Activated T-cell treated with anti-CD3 and anti-CD28 coated beads for 24 hours (primary cell): ENCODE measurements at places on chromosomes 11 and 22.

- DNase-seq, result no peak
Observed at GRCh38 chr11:68684385-68685356, at the start of gene GAL. TSS of gene GAL (plus strand) at chr11:68684544. CDS start at chr11:68684924, 380 bp downstream.

DNA sequence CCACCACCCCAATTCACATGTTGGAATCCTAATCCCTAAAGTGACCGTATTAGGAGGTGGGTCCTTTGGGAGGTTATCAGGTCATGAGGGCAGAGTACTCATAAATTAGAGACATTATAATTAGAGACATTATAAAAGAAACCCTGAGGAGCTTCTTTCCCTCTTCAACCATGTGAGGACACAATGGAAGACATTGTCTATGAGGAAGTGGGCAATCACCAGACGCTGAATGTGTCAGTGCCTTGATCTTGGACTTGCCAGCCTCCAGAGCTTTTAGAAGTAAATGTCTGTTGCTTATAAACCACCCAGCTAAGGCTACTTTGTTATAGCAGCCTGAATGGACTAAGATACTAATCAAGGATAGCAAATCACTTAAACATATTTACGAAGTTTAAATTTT lies 14.8 kb downstream of the GAB2 start:
- DNase-seq, result no peak

- DNase-seq, result no peak
Observed at GRCh38 chr11:8327761-8328192, 64.1 kb upstream of the LMO1 start.

GRCh38 chr11:111285189-111286091 lies 12.9 kb upstream of the POU2AF3 start:
- DNase-seq, result no peak

- no peak for DNase-seq
Observed at GRCh38 chr11:2142300-2142759, 3.1 kb upstream of the IGF2 start.

- DNase-seq, result no peak
Observed at GRCh38 chr11:96942855-96943254, 553.0 kb downstream of the JRKL start.

DNA sequence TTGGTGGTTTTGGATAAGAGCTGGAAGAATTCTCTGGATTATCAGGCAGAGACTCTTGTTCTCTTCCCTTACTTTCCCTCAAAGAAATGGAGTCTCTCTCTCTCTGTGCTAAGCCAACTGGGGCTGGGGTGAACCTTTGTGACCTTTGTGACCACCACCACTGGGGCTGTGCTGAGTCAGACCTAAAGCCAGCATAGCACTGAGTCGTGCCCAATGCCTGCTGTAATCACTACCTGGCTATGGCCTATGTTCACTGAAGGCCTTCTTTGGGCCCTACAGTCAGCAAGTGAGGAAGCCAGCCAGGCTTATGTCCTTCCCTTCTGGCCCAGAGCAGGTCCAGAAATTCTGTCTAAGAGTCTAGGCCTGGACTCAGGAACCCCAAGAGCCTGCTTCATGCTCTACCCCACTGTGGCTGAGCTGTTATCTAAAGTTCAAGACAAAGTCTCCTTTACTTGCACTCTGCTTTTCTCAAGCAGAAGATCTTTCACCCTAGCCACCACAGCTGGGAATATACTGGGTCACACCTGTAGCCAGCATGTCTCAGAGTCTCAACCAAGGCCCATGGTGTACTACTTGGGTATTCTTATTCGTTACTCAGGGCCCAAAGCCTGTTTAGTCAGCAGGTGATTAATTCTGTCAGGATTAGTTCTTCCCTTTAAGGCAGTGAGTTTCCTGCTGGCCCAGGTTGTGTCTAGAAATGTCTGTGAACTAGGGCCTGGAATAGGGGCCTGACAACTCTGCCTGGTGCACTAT lies 86.0 kb downstream of the EHF start:
- DNase-seq, result no peak

DNA sequence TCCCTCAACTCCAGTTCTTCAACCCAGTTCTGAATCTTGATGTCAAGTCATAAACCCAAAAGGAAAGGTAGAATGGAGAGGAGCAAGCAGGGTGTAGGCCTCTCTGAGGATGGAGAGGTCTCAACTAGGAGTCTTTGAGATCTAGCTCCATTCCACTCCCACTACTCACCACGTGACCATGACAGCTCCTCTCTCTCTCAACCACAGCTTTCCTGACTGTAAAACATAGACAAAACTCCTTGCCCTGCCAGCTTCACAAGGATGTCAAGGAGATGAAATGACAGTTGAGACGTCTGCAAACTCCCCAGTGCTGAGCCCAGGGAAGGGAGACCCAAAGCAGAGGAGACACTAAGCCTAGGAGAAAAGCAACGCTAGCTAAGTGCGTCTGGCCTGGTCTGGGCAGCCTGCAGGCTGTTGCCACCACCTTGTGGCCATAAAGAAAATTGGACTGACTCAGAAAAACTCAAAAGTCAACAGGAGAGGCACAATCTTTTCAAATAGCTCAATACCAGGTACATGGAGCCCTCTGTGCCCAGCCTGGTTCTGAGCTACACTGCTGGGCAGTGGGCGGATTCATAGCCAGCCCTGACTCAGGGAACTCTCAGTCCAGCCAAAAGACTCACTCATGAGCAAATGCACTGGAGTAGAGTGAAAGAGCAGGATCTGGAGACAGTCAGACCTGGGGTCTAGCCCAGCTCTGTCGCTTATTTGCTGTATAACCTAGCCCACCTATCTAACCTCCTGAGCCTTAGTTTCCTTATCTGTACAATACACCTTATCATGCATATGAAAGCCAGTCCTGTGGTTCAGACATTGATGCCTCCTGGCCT lies 3.4 kb downstream of the CLPB start:
- DNase-seq, result no peak

DNA sequence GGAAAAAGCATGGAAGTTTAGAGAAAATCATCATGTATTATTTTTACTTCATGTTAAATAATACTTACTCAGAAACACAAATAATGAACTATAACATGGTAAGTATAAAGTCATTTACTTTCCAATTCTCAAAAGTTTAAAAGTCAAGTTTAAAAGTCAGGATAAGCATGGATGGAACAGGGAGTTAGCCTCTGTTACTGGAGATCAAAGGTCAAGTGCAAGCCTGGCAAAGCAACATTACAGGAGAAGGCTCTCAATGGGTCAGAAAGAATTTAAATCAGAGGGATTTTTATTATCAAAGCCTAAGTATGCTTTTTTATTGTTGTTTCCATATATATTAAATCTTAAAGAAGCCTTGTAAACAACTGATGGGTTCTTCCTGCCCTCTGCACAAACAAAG lies 505.4 kb downstream of the KCNA4 start:
- DNase-seq, result no peak

GRCh38 chr11:44258190-44258489 lies 51.8 kb downstream of the ALX4 start:
- no peak for DNase-seq

DNA sequence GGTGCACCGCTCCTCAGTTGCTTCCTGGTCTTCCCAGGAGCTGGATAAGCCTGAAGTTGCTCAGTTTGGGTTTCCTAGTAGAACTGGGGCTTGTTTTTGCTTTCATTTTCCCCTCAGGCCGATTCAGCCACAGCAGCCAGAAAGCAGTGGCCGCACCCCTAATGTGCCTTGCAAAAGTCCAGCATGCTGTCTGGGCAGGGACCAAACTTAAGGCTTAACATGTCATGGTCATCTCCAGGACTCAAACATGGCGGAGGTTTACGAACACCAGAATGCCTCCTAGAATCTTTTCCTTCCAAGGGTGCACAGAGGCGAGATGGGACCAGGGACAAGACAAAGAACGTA lies 2.5 kb downstream of the GNG3 start:
- DNase-seq, result peak; percentile 8

GRCh38 chr22:50184902-50185374 lies 775 bp upstream of the TRABD start:
- DNase-seq, result no peak

- DNase-seq, result no peak
Observed at GRCh38 chr11:1129611-1130160, 28.1 kb upstream of the MUC5AC start.

- DNase-seq, result no peak
Observed at GRCh38 chr11:74466916-74467885, at the start of gene KCNE3. TSS of gene KCNE3 (minus strand) at chr11:74467549. CDS start at chr11:74457563, 9,986 bp downstream.

GRCh38 chr11:72813740-72814285 lies 398 bp upstream of the ATG16L2 start:
- no peak for DNase-seq

DNA sequence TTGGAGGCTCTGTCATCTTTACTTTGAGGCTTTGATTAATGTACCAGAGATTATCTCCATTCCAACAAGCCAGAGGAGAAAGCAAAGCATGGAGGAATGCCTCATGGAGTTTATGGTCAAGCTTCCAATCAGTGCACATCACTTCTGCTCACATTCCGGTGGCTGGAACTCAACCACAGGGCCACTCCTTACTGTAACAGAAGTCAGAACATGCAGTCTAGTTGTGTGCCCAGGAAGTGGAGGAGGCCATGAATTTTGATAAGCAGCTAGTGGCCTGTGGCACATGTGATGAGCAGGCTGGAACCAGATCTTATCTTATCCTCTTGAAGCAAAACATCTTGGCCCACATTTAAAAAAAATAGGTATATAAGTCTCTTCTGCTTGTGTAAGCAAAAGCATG lies 258.9 kb upstream of the ARHGAP20 start:
- DNase-seq, result no peak

DNA sequence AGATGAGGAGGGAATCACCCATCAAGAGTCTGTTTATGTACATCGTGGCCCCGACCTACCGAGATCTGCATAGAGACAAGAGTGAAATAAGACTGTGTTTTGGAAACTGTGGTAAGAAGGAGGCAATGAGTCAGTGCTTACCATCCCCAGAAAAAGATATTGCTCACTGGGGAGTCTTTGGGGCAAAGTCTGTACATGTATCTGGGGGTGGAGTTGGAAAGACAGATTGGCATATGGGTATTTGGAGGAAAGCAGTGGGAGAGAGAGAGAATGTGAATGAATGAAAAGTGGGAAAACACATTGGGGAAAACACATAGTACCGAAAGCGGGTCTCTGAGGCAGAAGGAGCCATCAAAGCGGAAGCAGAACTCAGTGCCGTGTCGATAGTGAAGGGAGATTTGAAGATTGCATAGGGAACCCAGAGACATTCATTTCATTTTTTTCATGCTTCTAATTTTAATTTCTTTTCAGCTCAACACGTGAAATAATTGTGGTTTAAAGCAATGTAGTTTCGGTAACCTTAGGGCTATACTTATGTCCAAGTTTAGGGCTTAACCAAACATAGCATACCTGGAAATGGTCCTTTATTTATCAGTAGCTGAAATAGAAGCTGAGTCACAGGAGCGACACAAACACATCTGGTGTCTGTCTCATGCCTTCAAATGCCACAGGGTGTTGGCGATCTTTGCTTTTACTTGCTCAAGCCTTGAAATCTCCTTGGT lies 98.6 kb upstream of the CD44 start:
- DNase-seq, result peak; percentile 66

GRCh38 chr11:111624608-111625007 lies 22.4 kb downstream of the SIK2 start:
- DNase-seq, result no peak

DNA sequence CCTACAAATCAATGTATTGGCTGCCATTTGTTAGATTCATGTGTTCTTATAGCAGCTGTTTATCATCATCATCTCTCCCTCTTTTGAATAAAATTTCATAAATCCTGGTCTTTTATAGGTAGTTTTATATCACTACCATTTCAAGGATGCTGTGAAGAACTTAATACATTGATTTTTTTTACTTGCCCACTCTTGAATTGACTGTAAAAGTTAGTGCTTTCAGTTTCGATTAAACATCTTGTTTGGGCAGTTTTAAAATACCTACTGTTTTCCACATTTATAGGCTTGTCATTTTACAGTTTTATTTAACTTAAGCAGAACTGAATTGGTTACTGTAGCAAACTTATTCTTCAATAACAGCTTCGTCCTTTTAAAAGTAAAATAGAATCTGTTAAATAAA lies 59.5 kb downstream of the TTC17 start:
- no peak for DNase-seq

GRCh38 chr11:86800076-86800959 lies at the start of gene PRSS23:
TSS of gene PRSS23 (plus strand) at chr11:86800542. CDS start at chr11:86807644, 7,102 bp downstream.
- no peak for DNase-seq

- DNase-seq, result no peak
Observed at GRCh38 chr22:39293766-39294368, 25.6 kb downstream of the RPL3 start.

DNA sequence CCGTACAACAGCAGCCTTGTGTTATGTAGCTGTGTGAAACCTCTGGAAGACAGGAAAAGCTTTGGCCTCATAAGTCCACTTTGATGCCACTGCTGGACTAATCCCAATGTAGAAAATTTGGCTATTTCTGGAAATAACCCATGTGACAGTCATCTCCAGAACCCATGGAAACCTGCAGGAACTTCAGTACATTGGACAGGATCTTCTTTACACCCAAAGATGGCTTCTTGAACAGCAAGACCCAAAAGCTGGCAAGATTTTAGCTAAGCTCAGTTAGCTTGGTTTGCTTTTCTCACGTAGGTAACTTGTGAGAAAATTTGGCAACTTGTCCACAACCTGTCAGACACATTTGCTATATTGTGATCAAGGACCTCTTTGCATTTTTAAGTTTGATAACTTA lies 74.8 kb upstream of the RCN1 start:
- DNase-seq, result no peak

- DNase-seq, result no peak
Observed at GRCh38 chr11:106997227-106997626, 21.0 kb downstream of the GUCY1A2 start.

GRCh38 chr22:19051381-19052072 lies 70.7 kb downstream of the DGCR2 start:
- DNase-seq, result no peak

GRCh38 chr11:67118181-67118766 lies 789 bp upstream of the KDM2A start:
- peak; percentile 32 for DNase-seq

GRCh38 chr11:7949934-7950333 lies 8.4 kb upstream of the OR10A3 start:
- DNase-seq, result no peak

DNA sequence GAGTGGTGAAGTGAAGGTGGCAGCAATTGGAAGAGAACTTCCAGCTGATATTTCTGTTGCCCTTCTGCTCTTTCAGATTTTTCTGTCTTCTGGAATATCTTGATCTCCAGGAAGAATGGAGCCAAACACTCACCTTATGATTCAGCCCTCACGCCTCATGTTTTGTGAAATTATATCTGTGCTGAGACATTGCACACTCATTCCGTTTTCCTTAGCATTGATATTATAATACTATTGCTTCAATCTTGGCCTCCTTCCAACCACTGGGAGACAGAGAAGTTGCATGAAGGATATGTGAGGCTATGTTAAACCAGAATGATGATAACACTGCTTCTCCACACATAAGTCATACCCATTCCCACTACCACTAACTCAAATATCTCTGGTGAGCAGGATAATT lies 177.9 kb downstream of the ETS1 start:
- no peak for DNase-seq

- DNase-seq, result no peak
Observed at GRCh38 chr11:6012035-6012668, 5.4 kb upstream of the OR56A4 start.

DNA sequence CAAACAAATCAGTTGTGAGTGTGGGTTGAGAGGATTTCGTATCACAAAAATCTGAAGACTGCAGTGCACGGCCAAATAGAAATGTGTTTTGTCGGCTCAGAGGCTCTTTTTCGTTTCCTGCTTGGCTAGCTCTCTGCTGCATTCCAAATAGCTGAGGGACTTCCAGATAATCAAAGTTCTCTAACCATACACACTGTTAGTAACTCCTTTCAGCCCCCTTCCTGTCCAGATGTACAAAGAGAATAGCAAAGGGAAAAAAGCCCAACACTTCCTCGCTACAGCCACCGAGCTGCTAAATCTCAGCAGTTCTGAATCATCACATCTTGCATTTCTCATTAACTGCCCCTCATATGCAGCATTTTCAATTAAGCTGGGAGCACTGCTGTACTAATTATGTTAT lies 203.1 kb downstream of the TENM4 start:
- DNase-seq, result no peak

GRCh38 chr22:40383905-40384304 lies 13.5 kb downstream of the SGSM3 start:
- no peak for DNase-seq
